ENCODE measurements at places on chromosomes 7 and 10.

GRCh38 chr10:115945701-115946445, 327.1 kb downstream of the GFRA1 start:
- no peak for DNase-seq

DNA sequence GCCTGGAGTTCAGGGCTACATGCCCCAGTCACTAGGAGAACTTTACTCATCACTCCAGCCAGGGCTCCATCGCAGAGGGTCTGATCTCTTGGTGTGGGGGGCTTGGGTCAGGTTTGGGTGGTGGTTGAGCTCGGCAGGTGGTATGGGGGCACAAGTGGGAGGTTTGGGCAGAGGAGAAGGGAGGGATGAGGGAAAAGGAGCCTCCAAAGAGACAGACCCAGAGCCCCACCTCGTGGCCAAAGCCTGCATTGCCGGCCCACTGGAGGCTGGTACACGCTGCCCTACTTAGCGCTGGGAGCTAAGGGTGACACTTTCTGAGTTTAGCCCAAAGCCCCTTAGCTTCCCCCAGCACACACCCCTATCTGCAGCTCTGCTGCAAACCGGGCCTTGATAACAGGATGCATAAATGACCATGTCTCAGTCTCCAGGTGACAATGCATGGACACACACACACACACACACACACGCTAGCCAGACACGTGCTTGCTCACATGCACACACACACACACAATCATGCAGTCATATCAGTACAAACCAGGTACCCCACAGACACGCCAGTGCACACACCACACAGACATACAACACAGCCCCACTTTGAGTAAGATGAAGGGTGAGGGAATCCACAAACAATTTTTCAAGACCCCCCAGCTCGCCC, 14.7 kb downstream of the LZTS2 start:
- DNase-seq, result peak; percentile 62

DNA sequence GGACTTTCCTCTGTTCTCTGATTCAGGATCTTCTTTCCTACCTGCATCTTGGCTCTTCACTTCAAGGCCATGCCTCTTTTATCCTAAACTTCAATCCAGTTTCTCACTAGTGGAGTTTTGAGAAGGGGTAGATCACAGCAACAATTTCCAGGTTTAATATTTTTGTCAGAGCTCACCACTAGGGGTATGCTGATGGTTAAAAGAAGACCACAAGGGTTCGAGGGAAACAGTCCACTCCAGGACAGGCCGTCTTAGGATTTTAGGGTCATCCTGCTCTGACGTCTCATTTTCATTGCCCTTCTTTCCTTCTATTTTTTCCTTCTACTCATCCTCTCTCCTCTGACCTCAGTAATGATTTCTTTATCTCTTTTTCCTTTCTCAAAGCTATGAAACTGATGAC, 11.3 kb downstream of the STAG3 start:
- DNase-seq, result no peak

DNA sequence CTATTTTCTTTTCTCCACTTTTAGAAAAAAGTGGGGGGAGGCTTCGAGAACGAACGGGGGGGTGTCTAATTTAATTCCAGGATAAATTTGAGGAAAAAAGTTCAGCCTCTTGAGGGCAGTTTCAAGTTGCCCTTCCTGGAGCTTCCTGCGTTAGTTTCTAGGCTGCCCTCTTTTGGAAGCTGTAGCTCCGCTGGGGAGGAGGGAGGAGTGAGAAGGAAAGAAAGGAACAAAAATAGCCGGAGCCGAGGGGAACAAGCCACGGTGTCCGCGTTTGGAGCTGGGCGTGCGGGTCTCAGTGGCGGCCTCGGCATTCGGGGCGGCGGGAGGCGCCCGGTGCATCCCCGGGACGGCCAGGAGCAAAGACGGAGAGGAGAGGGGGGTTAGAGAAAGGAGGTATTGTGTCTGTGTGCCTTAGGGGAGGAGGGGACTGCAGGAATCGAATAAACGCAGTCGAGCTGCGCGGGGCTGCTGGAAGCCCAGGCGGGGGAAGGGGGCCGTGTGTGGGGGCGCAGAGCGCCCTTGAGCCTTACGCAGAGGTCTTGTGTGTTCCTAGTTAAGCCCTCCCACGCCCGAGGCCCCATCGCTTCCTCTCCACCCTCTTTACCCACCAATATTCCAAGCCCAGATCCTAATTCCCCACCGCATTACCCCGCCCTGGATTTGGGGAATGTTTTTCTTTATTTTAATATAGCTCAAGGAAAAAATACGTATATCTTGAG, 2.0 kb upstream of the TNRC18 start:
- DNase-seq, result no peak

Measured in stimulated activated CD4-positive, alpha-beta T cell treated with anti-CD3 and anti-CD28 coated beads, Interleukin-1b, Interleukin-23, amount 100 ng/mL, for 1 hour (primary cell).